ENCODE measurements at places on chromosomes 7 and 10.

DNA sequence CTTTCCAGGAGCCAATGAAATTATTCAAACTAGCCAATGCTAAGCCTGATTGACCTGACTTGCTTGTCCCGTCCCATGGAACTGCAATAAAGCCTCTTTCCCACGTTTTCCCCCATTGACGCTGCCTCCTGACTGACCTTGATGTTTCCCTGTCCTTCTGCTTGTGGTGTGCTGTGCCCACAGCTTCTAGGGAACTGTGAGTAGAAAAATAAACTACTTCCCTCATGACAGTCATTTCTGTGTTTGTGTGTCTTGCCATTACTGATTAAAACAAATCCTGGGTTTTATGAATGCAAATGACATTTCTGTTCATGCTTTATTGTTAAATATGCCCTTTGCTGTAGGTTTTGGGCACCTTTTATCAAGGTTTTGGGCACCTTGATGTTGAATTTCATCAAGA is 91.3 kb upstream of the ABI1 start:
- DNase-seq = no peak

DNA sequence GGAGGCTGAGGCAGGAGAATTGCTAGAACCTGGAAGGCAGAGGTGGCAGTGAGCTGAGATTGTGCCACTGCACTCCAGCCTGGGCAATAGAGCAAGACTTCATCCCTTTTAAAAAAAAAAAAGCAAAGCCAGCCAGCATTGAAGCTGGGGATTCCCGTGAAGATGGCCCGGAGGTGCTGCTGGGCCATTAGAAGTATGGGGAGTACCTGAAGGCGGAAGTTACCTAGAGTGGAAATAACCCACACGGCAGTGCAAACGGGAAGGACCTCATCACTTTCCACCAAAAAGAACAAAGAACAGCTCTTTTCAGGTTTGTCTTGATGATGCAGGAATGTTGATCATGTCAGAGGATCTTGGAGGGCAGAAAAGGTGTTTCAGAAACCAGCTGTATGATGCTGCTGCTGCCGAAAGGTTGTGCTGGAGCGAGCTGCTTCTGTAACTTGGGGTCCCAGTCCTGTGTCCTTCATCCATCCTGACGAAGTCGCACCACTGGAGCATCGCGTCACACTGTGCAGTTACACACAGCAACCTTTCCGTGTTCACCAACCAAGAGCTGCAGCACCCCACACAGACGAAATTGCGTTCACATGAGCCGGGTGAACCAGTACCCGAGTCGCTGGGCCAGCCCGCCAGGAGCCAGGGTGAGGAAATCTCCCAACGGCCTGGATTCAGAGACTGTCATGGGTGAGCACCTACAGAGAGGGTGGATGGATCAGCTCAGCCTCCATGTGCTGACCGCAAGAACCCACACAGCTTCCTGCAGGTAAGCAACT is 8.2 kb downstream of the ZFAND2A start:
- DNase-seq = no peak

DNA sequence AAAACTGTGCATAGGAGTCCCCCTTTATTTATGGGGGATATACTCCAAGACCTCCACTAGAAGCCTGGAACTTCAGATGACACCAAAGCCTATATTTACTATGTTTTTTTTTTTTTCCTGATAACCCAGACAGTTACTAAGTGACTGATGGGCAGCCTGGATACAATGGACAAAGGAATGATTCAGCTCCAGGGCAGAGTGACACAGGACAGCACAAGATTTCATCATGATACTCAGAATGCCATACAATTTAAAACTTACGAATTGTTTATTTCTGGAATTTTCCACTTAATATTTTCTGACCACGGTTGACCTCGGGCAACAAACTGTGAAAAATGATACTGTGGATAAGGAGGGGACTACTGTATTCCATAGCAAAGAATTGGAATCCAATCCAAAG is 843.6 kb downstream of the PCDH15 start:
- DNase-seq = no peak

GRCh38 chr7:125773113-125773785 is 843.6 kb upstream of the POT1 start:
- no peak for DNase-seq

DNA sequence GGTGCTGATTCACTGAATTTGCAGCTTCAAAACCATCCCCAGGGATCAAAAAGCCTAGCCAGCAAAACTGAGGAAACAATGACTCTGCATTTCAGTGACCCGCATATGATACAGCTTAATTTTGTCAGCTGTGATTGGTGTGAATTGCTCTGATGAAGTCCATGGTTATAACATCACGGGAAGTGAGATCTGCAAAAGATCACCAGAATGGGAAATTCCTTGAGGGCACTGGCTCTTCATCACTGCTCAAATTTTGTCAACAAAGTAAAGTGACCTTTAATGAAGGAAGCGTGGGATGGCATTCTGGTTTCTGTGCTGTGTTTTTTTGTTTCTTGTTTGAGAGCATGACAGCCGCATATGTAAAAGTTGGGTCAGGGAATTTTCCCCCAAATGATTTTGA is 745.9 kb downstream of the GATA3 start:
- DNase-seq = no peak

DNA sequence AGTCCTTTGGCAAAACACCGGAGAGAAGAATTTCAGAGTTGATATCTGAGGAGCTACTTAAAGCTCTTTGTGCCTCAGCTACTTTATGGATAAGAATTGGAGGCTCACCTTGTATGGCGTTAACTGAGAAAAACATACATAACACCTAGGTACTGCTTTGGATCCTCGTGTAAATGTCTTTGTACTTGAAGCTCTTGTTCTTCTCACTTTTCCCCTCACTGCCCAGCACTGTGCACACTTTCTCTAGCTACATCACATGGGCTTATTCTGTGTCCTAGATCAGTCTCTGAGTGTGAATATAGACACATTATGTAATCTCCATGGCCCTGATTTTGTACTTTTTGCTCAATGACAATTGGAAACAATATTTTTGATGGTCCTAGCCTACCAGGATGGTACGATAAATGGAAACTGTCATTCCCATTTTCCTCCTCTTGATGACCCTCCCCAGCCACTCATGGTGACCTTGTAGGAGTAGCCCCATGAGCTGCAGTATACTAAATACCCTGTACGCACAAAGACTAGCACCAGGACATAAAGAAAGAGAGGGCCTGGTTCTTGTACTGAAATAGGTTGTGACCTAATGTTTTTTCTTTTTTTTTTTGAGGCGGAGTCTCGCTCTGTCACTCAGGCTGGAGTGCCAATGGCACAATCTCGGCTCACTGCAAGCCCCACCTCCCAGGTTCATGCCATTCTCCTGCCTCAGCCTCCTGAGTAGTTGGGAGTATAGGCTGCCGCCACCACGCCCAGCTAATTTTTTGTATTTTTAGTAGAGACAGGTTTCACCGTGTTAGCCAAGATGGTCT is 22.1 kb downstream of the STAMBPL1 start:
- DNase-seq = no peak
